Effector memory CD4-positive, alpha-beta T cell (primary cell): ENCODE measurements at places on chromosomes 13 and 19.

- DNase-seq, result no peak
These were observed 16.4 kb upstream of the EMP3 start for GRCh38 chr19:48308631-48309586.

DNA sequence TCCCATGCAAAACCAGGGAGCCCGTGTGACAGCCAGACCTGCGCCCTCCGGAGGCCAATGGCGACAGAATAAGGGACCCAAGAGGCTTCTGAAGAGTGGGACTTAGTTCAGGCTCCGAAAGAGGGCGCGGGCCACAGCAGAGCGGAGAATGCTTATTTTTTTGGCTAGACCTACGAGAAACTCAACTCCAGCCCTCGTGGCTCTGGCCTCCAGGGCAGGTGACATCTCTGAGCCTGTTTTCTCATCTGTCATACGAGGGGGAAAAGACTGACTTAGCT lies 23.0 kb downstream of the DPP9 start:
- DNase-seq, result no peak

GRCh38 chr13:39419876-39420275 lies 183.1 kb downstream of the LHFPL6 start:
- DNase-seq, result no peak

DNA sequence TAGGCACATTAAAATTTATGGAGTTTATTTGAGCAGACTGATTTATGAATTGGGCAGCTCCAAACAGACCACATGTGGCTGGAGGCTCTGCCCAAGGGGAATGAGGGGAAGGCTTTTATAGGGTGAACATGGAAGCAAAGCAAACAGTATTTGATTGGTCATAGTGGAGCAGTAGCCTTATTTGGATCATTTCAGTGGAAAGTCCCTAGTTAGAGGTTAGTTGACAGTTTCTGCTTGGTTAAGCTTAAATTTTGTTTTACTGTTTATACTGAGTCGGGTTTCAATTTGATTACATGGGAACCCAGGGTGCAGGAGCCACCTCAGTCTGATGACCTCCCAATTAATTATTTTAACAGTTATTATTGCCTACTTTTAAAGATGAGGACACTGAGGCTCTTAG lies 140.5 kb downstream of the NDFIP2 start:
- DNase-seq, result no peak

DNA sequence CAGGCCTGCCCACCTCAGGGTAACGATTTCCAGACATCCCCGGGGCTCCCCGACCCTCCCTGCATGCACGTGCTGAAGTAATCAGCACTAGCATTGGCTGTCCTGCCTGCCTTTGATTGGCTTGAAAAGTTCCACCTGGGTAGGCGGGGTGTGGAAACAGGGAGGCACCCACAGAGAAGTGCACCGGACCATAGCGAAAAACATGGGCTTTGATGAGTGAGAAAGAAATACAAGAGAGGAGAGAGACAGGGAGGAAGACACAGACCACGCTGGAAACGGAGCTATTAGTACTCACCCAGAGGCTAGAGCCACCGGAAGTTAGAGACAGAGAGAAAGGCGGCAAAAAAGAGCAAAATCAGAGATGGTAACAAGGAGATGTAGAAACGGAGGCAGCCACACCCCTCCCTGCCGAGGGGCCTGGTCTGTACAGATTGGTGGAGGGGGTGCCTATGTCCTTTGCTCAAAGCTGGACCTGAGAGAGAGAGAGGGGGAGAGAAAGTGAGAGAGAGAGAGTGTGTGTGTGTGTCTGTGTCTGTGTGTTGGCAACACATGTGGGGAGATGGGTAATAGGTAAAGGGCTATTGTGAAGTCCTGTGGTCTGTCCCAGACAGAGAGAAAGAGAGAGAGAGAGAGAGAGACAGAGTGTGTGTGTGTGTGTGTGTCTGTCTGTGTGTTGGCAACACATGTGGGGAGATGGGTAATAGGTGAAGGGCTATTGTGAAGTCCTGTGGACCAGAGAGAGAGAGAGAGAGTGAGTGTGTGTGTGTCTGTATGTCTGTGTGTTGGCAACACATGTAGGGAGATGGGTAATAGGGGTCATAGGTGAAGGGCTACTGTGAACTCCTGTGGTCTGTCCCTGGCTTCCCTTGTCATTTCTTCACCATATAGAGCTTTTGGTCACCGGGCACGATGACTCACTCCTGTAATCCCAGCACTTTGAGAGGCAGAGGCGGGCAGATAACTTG lies 2.9 kb downstream of the CGB3 start:
- DNase-seq, result no peak

DNA sequence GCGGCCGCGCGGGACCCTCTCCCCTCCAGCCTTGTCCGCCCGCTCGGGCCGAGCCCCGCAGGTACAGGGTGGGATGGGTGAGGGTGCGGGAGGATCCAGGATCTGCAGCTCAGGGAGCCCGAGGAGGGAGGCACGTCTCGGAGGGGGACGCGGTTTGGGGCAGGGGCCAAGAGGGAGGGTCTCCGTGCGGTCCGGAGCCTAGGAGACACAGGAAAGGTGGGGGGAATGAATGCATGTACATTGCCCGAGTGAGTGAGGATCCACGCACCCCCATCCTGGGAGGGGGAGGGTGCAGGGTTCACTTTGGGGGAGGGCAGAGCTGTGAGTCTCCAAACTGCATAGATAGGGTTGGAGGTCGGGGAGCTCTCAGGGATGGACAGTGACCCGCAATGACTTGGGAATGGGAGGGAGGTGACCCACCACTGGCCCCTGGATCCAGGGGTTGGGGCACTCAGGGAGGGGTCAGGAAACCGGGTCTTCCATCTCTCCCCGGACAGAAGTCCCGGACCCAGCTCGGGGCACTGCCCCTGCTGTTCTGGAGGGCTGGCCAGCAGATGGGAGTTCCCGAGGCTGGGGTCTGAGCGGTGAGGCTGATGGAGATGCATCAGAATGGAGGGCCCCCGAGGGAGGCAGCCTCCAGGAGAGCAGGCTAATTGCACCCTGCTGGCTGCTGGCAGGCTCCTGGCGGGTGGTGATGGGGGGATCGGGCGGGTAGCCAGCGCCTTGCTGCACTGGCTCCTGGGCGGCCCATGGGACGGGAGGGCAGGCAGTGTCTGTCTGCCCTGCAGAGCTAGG lies 547 bp downstream of the KCNN1 start:
- no peak for DNase-seq

DNA sequence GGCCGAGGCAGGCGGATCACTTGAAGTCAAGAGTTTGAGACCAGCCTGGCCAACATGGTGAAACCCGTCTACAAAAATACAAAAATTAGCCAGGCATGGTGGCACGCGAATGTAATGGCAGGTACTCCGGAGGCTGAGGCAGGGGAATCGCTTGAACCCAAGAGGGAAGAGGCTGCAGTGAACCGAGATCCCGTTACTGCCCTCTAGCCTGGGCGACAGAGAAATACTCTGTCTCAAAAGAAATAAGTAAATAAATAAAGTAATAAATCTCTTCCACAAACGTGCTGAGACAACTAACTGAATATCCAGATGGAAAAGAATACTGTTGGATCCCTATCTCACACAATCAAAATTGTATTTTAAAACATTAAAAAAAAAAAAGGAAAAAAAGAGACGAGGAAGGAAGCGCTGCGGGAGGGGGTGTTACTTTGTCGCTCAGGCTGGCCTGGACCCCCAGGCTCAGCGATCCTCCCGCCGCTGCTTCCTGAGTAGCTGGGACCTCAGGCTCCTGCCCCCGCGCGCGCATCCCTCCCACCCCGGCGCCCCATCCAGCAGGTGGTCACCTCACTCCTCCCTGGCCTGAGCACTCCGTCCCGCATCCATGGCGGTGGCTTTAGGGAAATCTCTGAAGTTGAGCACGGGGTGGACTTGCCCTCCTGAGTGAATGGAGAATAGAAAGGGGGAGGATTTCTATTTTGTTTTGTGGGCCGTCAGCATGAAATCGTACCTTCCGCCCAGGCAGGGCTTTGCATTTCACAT lies 628 bp upstream of the ZNF813 start:
- DNase-seq, result peak; percentile 0

GRCh38 chr19:50906217-50906616 lies 5.0 kb downstream of the KLK4 start:
- DNase-seq, result no peak

GRCh38 chr13:80256352-80256932 lies 84.5 kb downstream of the SPRY2 start:
- no peak for DNase-seq

DNA sequence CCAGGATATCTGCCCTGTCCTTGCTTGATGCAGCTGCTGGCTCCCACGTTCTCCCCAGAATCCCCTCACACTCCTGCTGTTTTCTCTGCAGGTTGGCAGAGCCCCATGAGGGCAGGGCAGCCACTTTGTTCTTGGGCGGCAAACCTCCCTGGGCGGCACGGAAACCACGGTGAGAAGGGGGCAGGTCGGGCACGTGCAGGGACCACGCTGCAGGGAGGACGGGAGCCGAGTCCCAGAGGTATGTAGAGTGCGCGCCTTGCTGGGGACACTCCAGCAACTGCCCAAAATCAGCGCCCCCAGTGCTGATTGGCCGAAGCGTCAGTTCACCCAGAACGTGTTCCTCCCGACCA lies 30.3 kb upstream of the MIER2 start:
- no peak for DNase-seq

GRCh38 chr13:41013835-41014234 lies 5.3 kb downstream of the ELF1 start:
- no peak for DNase-seq

DNA sequence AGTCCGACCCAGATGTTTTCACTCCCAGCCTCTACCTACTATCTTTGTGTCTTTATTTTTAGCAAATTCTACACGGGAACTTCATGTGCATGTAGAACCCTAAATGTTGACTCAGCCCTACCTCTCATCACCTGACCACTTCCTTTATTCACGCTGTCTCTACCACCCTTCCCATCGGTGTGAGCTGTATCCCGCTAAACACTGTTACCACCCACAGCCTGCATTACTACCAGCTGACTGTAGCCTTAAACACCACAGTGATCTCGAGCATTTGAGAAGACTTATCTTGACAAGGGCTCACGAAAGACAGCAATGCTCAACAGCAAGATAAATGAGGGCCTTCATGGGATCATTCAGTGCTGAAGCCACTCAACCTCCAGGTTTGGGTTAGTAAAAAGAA lies 15.1 kb downstream of the NCR1 start:
- DNase-seq, result no peak

DNA sequence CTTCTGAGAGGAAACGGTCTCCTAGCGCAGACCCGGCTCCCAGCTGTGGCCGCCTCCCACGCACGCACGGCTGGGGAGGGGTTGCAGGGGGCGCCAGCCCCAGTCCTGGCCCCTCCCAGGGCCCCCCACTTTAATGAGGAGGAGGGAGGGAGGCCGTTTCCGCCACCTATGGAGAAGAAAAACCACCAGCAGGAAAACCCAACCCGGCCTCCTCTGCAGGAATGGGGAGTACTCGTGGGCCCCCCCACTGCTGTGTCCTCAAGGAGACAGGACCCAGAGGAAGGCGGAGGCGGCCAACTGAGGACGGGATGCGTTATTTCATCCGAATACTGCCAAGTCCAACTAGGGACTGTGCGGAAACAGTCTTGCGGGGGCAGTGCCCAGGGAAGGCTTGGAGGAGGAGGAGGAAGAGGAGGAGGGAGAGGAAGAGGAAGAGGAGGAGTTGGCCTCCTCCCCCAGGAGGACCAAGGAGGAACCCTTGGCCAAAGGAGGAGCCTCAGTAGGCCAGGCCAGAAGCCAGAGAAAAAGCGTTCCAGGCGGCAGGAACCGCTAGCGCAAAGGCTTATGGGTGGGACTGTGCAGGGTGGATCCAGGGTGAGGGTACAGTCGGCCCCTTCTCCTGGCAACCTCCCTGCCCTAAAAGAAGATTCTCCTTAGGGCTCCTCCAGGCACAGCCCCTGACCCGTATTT lies 3.9 kb upstream of the SSBP4 start:
- DNase-seq, result no peak

DNA sequence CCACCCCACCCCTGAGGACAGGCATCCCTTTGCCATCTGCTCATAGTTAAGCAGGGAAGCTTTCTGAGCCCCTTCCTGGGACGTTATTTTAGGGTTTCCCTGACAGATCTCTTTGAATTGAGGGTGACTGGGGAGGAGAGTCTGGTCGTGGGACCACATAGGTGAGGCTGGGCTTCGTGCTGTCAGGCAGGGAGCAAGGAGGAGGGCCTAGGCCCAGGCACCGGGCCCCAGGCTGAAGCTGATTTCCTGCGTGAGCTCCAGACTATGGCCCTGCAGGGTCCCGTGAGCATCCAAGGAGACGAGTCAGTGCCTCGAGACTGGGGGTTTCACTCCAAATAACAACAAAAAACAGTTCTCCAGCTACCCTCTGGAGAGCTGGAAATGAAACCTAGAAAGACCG lies 60.4 kb downstream of the MYO9B start:
- no peak for DNase-seq

GRCh38 chr13:22880741-22881720 lies 299.7 kb upstream of the SGCG start:
- DNase-seq, result no peak
